ENCODE measurements at places on chromosomes 2 and 18. TPM values are rescaled to one million over a fixed set of nuclear protein-coding genes. Genes with fewer than 3 reads are reported as not detected.
A peak's percentile ranks its signal among the peaks of the same experiment; 100 is the strongest.

DNA sequence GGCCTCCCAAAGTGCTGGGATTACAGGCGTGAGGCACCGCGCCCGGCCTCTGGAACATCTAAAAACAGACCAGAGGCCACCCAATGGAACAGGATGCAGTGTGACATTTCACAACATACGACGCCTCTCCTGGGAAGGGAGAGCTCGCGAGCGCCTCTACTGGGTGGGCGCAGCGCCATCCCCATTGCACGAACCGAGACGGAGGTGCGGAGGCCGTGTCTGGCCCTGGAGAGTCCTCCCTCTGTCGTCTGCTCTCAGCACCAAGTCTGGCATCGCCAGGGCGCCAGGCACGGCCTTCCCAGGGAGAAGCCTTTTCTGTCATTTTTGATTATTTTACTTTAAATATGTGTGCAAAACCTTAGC is 9.4 kb upstream of the GBX2 start:
- peak; percentile 89 for DNase-seq

The BOLL gene
- total RNA-seq: not detected

GRCh38 chr2:132522901-132523300 is 106.3 kb downstream of the GPR39 start:
- DNase-seq: no peak

The GTF2A1L gene
- not detected for total RNA-seq

GRCh38 chr2:28282248-28282647 is 110.4 kb upstream of the FOSL2 start:
- DNase-seq: no peak

GRCh38 chr2:173865971-173866873 is 99.0 kb downstream of the SP3 start:
- DNase-seq: no peak

- no peak for DNase-seq
Measured at GRCh38 chr2:164937864-164938401, 17.4 kb downstream of the SLC38A11 start.

- no peak for DNase-seq
Measured at GRCh38 chr2:214995409-214995808, 143.0 kb downstream of the ABCA12 start.

The PIEZO2 gene
- total RNA-seq: 10.7 TPM

The PAX8 gene
- 0.66 TPM for total RNA-seq

All from WTC11 (cell line).